Skin of body (tissue), 3 donors: ENCODE measurements at places on chromosomes 12 and 14. TPM values are rescaled to one million over a fixed set of nuclear protein-coding genes. Genes with fewer than 3 reads are reported as not detected.

GRCh38 chr14:104450811-104451401 is 128.7 kb upstream of the C14orf180 start:
- no peak for DNase-seq

GRCh38 chr12:53659571-53659981 is 16.3 kb downstream of the ATP5MC2 start:
- no peak for DNase-seq

DNA sequence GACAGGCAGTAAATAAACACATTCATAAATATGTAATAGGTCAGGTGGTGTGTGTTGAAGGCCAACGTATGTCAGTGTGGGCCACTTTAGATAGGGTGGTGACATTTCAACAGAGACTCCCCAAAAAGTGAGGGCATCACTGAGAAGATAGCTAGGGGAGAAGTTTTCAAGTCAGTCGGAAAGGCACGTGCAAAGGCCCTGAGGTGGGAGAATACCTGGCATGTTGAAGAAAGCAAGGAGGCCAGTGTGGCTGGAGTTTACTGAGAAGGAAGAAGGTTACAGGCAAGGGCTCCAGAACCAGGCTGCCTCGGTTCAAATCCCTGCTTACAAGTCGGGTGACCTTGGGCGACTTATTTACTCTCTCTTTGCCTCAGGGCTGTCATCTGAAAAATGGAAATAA is 11.0 kb upstream of the HEBP1 start:
- no peak for DNase-seq

GRCh38 chr14:24377126-24377525 is 9.1 kb downstream of the NFATC4 start:
- DNase-seq = no peak

DNA sequence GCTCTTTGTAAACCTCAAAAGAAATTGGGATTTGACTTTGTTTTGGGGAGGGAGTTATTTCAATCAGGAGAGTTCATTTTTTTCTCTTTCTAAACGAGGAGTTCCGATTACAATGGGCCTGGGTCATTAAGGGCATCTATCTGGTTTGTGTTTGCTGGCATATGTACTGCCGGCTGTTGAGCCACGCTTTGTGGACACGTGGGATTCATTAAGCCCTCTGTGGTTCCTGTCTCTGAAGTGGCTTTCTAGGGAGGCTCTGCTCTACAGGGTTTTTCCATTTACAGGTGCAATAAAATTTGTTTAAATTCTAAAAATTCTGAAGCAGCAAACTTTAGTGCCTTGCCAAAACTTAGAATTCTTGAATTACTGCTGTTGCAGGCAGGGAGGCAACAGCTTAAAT is 57.9 kb downstream of the GNS start:
- no peak for DNase-seq

Gene CD27
- 0.20 TPM for total RNA-seq

Gene GPRC5D
- 10.1 TPM for total RNA-seq

GRCh38 chr14:106841701-106842100 is 1315.3 kb downstream of the TMEM121 start:
- no peak for DNase-seq

Gene C12orf43
- 8.2 TPM for total RNA-seq

Gene LRRC10
- 0.10 TPM for total RNA-seq

DNA sequence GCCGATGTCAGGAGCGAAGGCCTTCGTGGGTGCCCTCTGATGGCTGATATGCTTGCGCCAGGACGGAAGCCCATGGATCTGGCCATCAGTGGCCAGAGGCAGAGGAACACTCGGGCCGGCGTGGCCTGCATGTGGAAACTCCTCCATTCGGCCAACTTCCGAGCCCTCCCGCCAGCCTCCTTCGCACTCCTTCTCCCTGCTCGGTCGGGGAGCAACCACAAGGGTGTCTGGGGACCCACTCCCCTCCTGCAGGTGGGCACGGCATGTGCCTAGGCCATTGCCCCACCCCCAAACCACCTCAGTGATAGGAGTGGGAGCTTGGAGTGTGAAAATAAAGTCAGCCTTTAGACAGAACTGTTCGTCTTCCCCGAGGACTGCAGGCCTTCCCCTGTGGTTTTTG is 231.3 kb downstream of the BCL11B start:
- no peak for DNase-seq

Gene GALNT4
- 8.0 TPM for total RNA-seq

- no peak for DNase-seq
Observed at GRCh38 chr12:67810166-67810565, 161.6 kb downstream of the DYRK2 start.

- no peak for DNase-seq
Observed at GRCh38 chr14:34700622-34701130, 13.7 kb downstream of the CFL2 start.

GRCh38 chr12:55607821-55608594 is 28.7 kb upstream of the OR10P1 start:
- DNase-seq = no peak

DNA sequence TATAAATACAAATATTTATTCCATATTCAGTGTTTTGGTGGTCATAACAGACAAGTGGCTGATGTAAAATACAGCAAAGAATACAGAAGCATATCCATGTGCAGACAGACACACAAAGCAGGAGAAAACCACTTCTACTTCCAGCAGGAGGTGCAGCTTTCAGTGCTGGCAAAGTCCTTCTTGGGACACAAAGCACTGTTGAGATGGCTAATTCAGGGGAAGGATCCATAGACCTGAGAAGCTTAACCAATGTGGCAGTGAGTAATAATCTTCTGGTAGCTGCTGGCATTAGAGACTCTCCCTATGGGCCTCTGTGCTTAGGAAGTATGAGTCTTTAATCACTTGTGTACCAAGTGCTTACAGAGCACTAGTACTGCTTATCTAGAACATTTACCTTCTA is 26.8 kb downstream of the AMN1 start:
- DNase-seq = no peak

GRCh38 chr12:76201758-76202157 is 117.3 kb upstream of the NAP1L1 start:
- DNase-seq = no peak

Gene LBHD2
- total RNA-seq = not detected

Gene PKP2
- 11.5 TPM for total RNA-seq

Gene MGP
- total RNA-seq = 127 TPM

Gene RNASE4
- 31.1 TPM for total RNA-seq

DNA sequence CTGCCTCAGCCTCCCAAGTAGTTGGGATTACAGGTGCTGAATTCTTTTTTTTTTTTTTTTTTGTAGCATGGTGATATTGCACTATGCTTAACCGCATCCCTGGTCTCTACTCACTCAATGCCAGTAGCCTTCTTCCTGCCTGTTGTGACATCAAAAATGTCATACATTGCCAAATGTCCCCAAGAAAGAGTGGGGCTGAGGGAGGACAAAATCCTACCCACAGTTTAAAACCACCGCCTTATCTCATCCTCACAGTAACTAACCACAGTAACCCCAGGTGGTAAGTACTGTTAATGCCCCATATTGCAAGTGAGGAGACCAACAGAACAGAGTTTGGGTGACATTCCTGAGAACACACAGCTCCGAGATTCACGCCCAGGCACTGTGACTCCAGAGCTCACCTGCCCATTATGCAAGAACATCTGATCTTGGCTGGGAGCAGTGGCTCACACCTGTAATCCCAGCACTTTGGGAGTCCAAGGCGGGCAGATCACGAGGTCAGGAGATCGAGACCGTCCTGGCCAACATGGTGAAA is 19.6 kb downstream of the MORN3 start:
- DNase-seq = no peak

- no peak for DNase-seq
Observed at GRCh38 chr12:121579190-121579791, 1.5 kb downstream of the KDM2B start.

Gene NKX2-1
- not detected for total RNA-seq

Gene SIRT4
- 3.3 TPM for total RNA-seq

GRCh38 chr12:83349907-83350611 is 663.4 kb downstream of the TMTC2 start:
- no peak for DNase-seq

DNA sequence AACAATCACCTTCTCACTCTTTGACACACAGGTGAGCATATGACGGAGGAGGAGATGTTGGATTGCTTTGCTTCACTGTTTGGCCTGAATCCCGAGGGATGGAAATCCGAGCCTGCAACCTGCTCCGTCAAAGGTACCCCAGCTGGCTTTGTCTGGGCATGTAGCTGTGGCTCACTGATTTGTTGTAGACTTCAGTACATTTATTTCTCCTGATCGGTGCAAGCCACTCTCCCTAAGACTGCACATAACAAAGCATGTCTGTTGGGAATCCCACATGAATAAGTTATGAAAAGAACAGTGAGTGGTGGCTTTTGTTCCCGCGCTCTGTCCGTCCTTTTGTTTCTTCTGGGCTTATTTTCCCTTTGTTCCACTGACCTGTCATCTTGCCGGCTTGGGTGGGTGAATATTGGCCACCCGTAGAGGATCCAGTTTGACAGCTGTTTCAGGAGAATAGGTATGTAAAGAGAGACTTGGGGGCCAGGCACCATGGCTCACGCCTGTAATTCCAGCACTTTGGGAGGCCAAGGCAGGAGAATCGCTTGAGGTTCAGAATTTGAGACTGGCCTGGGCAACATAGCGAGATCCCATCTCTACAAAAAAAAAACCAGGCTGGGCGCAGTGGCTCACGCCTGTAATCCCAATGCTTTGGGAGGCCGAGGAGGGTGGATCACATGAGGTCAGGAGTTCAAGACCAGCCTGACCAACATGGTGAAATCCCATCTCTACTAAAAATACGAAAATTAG is 20.0 kb upstream of the BCL7A start:
- no peak for DNase-seq

Gene RTL1
- total RNA-seq = 4.2 TPM

GRCh38 chr14:35366056-35366451 is 38.5 kb downstream of the NFKBIA start:
- DNase-seq = no peak

DNA sequence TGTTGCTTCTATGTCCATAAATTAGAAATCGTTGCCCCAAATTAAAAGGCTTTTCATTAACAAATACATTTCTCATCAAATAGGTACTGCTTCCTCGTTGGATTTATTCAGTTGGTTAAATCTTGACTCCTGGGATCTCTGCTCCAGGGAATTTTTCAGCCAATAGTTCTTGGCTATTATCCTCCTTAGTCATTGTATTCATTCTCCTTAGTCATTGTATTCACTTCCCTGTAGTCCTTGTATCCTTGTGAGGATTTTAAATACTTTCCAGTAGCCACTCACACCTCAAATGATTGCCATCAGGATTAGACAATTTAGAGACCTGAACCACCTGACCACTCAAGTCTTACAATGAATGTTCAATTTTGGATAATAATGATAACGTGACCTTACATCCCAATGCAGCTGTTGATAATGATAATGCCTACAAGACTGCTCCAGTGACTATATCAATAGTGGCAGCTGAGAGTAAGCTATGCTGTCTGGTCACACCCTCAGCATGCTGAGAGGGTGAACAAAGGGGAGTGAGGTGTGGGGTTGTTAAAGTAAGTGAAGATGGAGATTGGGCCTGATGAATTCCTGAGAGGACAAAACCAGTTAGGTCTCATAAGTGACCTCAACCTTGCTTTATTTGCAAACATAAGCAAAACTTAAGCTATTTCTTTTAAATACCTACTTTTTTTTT is 193.7 kb upstream of the RTL1 start:
- no peak for DNase-seq

DNA sequence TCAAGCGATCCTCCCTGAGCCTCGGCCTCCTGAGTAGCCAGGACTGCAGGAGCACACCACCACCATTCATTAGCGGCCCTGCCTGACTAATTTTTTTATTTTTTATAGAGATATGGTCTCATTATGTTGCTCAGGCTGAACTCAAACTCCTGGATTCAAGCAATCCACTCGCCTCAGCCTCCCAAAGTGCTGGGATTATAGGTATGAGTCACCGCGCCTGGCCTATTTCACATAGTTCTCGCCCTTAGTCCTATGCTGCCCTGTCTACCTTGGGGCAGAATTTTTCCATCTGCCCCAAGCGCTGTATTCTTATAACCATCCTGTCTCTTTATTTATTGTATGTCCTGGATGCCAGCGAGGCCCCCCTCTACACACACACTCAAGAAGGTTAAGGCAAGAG is 50.9 kb upstream of the BCL2L14 start:
- DNase-seq = no peak

DNA sequence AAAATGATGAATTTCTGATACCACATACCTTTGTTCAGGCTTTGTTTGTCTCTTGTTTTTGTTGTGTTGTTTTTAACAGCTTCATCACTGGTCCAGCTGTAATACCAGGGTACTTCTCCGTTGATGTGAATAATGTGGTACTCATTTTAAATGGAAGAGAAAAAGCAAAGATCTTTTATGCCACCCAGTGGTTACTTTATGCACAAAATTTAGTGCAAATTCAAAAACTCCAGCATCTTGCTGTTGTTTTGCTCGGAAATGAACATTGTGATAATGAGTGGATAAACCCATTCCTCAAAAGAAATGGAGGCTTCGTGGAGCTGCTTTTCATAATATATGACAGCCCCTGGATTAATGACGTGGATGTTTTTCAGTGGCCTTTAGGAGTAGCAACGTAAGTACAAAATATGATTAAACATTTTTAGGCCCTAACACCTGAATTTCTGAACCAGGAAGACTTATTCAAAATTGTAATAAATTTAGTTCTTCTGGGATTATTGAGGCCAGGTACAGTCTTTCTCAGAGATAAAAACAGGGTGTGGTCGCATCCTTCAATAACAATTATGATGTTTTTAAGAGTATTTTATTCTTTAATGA is 22.4 kb downstream of the RXYLT1 start:
- no peak for DNase-seq

GRCh38 chr14:73455294-73455693 is 3.1 kb downstream of the NUMB start:
- no peak for DNase-seq

DNA sequence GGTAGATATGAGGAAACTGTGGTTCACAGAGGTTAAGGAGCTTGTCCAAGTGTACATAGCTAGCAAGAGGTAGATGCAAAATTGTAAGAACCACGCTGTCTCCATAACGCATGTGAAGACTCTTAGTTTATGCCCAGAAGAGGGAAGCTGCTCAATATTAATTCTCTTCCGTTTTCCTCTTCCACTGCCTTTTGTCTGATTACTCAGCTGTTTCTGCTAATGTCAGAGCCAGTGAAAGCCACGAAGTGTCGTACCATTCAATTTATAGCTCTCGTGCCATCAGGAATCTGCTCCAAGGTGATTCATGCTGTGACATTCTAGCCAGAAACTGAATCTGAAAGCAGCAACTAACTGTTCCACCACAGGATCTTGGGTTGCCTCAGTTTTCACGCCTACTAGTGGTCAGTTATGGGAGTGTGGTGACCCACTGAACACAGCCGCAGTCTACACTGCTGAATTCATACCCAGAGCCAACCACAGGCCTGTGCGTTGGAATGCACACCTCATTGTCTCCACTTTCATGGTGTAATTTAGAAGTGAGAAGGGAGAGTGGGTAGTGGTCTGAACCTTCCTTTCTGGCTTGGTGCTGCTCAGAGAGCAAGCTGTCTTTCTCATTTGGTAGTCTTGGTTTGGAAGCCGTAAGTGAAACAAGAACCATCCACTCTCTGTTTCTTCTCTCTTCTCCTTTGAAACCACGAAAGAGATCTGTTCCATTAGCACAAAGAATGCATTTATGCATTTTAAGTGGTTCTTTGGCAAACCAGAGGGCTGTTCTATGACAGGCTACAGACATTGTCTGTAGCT is 74.2 kb upstream of the NAP1L1 start:
- no peak for DNase-seq

- no peak for DNase-seq
Observed at GRCh38 chr14:79363291-79363690, 848.0 kb downstream of the DIO2 start.
